IPS DF 6.9 (cell line): ENCODE measurements at places on chromosomes 3 and 15.

DNA sequence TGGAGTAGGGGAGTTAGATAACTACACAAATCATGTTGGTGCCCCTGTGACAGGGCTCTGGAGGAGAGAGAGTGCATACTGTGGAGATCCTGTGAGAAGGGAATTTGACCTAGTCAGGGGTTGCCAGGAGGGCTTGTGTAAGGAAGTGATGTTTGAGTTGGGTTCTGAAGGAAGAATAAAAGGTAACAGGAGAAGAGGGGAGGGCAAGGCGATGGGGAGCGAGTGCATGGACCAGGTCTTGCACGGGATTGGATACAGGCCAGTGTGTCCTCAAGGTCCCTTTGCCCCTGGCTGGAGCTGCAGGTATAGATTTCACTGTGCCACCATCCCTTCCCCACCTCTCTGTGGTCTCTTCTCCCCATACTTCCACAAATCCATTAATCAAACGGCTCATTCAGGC lies 83.9 kb downstream of the RGMA start:
- DNase-seq = no peak

DNA sequence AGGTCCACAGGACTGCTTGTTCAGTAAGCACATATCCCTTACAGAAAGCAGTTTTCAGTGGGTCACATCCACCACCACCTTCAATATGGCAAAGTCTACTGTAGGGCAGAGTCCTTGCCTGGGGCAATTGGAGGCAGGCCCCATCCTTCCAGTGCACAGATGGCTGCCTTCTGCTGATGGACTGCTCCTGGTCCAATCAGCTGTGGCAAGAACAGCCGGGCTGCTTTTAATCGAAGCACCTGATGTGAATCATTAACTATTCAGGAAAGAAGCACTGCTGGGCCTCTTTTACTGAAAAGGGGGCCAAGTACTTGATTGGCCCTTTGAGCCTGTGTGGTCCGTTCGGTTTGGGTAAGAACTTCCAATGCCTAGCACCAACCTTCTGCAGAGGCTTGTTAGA lies 24.4 kb downstream of the LARS2 start:
- no peak for DNase-seq

- no peak for DNase-seq
Observed at GRCh38 chr3:172581757-172582166, 58.5 kb upstream of the TNFSF10 start.

GRCh38 chr3:170811515-170811914 lies 58.5 kb downstream of the RPL22L1 start:
- no peak for DNase-seq

- DNase-seq = no peak
Observed at GRCh38 chr15:93523481-93523880, 434.5 kb upstream of the RGMA start.

GRCh38 chr3:109257269-109257668 lies 59.0 kb downstream of the DPPA2 start:
- DNase-seq = no peak

DNA sequence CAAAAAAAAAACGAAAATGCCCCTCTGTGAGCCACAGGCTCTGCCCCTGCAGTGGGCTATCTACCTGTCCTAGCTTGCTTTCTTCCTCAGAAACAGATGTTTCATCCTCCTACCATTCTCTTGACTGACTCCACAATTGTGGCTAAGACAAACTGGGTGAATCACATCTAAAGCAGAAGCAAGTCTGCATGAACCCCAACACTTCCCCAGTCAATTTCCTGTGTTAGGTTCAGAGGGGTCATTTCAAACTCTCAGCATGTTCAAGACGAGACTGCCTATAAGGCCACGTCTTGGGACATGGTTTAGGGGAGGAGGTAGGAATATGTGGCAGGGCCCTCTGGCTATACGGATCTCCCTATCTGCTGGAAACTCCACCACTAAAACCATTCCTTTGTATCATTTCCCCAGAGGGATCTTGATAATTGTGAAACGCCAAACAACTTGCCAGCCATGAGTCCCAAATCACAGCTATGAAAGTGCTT lies 28.6 kb upstream of the ANKDD1A start:
- no peak for DNase-seq

DNA sequence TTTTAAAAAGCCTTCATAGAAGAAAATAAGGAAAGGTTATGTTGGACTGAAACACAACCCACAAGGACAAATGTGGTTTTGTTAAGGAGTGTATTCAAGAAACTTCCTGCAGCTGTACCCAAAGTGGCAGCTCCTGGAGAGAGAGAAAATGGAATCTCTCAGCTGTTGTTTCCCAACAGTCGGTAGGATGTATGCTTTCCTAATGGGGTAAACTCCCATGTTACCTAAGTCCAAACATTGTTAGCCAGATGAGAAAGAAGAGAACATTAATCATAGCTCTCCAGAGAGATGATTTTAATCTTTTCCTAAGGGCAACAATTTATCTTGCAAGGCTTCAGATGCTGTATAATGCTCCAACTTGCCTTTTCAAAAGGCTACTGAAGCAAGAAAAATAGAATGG lies 22.6 kb upstream of the TEX9 start:
- DNase-seq = no peak

- DNase-seq = no peak
Observed at GRCh38 chr3:10396083-10396482, 75.2 kb upstream of the SEC13 start.

DNA sequence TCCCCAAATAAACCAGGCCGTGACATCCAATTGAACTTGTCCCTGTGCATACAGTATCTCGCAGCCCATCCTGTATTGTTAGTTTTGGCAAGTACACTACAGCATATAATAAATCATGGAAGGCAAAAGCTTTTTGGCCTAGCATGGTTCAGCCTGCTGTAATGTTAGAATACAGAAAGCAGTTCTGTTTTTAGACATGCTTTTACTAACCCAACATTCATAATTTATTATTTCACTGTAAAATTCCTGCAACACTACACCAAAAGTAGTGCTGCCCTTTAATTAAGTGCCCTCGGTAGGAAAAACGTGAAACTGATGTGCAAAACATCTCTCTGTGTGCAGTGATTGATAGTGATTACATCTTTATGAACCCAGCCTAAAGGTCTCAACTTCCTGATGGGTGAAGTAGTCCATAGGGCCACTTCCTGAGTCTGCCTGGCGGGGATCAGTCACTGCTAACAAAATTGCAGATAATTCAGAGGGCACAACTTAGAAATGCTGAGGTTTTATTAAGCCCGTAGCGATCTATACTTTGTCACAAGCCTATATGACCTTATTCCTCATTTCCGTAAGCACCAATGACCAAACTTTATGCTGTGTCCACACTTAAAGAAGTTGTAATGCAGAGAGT lies 227.8 kb downstream of the CDIN1 start:
- no peak for DNase-seq

- no peak for DNase-seq
Observed at GRCh38 chr15:70436428-70436827, 326.9 kb downstream of the UACA start.

DNA sequence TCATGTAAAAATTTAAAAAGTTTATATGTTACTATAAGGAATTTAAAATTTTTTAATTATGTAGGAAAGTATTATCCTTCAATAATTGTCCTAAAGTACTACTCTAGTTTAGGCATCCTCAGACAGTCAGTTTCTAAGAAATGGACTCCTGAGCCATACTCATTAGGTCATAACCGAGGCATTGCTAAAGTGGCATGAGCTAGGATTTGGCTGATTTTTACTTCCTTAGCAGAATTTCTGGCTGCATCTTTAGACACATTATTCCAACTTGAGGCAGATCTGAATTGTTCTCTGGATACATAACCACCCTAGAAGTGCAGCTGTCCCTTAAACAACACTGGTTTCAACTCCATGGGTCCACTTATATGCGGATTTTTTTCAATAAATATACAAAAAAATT lies 38.3 kb downstream of the IFT57 start:
- no peak for DNase-seq
